ENCODE measurements at places on chromosomes 4 and X.

- DNase-seq, result no peak
Measured at GRCh38 chrX:109873574-109873973, 129.3 kb upstream of the TMEM164 start.

DNA sequence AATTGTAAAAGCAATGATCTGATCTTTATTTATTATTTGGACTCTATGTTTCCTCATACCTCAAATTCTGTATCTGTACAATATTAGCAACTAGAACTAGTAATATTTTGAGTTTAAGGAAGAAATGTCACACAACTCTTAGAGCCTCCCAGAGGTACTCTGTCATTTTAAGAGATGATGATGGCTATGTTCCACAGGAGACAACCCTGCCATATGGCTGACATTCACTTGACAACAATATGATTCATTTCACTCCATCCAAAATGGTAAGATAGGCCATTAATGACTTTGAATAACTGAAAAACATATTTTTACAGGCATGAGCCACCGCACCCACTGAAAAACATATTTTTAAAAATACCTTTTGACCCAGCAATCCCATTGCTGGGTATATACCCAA is 190.3 kb downstream of the MAML3 start:
- DNase-seq, result no peak

DNA sequence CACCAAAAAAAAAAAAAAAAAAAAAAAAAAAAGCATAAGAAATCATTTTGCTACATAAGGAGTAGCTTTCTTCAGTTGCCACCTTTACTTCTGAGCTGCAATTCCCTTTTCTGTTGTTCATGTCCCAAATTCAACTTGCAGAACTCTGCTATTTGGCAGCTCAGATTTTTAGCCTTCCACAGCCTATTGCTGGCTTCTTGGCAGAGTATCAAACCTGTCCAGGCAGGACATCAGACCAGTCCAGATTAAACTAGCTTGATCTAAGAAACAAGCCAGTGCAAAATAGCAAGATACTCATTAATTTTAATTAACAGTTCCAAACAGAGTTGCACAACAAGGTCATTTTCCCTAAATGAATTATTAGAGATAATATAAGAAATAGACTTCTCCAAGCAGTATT is 123.6 kb upstream of the NR3C2 start:
- DNase-seq, result no peak

- no peak for DNase-seq
Measured at GRCh38 chr4:1508161-1509160, 102.2 kb upstream of the NKX1-1 start.

- no peak for DNase-seq
Measured at GRCh38 chrX:135651647-135652295, 61.7 kb upstream of the CT45A1 start.

DNA sequence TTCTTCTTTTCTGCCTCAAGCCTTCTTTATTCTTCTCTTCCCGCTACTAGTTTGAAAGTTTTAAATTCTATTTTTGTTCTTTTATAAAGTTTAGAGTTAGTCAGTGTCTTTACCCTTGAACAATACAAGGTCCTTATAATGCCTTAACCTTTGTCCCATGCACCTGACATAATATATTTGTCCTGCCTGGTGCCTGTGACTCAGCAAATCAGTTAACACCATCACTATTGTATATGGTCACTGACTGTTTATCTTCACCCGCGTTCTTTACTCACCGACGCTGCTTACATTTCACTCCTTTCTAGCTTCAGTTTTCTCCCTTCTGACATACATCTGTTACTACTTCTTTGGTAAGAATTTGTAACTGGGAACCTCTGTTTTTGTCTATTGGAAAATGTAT is 5.7 kb downstream of the SMIM20 start:
- DNase-seq, result no peak

GRCh38 chr4:154573190-154573870 is 10.5 kb downstream of the FGB start:
- DNase-seq, result no peak

GRCh38 chrX:139851730-139852129 is 81.1 kb downstream of the ATP11C start:
- DNase-seq, result no peak

- DNase-seq, result peak; percentile 48
Measured at GRCh38 chr4:40576651-40577480, 52.8 kb downstream of the RBM47 start.

GRCh38 chrX:140510895-140511295 is 6.0 kb upstream of the SOX3 start:
- no peak for DNase-seq

- DNase-seq, result no peak
Measured at GRCh38 chrX:1167918-1168481, 44.4 kb downstream of the CRLF2 start.

GRCh38 chrX:74458736-74459135 is 37.4 kb downstream of the SLC16A2 start:
- peak; percentile 42 for DNase-seq

GRCh38 chr4:5772528-5773270 is 61.7 kb downstream of the EVC start:
- no peak for DNase-seq

DNA sequence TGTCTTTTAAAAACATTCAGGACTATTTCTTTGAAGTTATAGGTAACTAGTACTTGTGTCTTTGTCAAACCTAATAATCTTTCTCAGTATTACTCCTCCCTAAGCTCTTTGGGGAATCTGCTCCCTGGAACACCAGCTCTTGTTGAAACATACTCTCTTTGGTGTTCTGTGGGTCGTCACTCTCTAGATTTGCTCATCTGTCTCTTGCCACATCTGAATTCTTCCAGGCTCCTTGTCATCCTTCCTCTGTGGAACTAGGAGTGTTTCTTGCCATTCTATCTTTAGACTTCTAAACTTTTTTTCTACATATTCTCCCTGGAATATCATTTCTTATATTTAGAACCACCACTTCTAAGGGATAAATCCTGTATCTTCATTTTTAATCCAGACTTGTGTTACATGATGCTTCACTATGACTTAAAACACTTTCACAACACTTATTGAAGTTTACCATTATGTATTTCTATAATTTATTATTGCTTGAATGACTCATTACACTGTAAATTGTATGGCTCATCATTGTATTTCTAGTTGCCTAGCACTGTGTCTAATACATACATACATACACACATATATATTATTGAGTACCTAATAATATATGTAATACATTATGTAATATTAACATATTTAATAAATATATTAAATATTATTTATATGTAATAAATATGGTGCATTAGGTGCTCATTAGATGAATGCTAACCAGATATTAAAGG is 186.1 kb downstream of the TMA16 start:
- no peak for DNase-seq

GRCh38 chr4:147160908-147161513 is 215.3 kb upstream of the TTC29 start:
- DNase-seq, result peak; percentile 38
